Breast epithelium (tissue), 4 donors: ENCODE measurements at places on chromosomes 6 and 20. TPM values are rescaled to one million over a fixed set of nuclear protein-coding genes. Genes with fewer than 3 reads are reported as not detected.

GRCh38 chr20:4891190-4891763 is 110.0 kb downstream of the SLC23A2 start:
- no peaks in the 10 kb centered on the region for H3K4me1 ChIP-seq
- H3K27me3 ChIP-seq = no peaks in the 10 kb centered on the region
- no peak overlapping the region for H3K27ac ChIP-seq
- no peak overlapping the region for H3K4me3 ChIP-seq

The RAMACL gene
- 2.5 TPM for total RNA-seq

The TTBK1 gene
- not detected for total RNA-seq

DNA sequence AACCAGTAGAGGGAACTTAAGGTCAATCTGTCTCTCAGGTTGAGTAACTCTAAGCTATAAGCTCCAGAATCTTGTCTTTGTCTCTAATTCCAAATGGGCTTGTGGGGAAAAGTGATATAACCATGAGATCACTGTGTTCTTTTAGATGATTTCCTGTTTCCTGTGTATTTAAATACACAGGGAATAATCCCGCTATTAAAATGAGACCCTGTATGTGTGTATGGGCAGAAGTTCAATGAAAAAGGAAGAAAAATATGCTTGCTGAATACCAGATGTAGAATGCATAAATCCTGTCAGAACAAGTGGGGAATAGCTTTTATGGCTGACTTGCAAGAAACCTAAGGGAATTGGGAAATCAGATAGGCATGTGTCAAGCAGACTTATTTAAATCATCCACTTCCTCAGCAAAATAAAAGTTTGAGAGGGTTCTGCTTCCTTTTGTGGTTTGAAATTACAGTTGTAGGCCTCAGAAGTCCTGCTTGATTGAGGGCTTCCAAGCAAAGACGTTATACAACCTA is 164.7 kb upstream of the PDE7B start:
- H3K36me3 ChIP-seq = no peaks in the 10 kb centered on the region
- DNase-seq = no peak
- no peak overlapping the region for H3K4me3 ChIP-seq
- no peaks in the 10 kb centered on the region for H3K27me3 ChIP-seq
- no peaks in the 10 kb centered on the region for H3K4me1 ChIP-seq

DNA sequence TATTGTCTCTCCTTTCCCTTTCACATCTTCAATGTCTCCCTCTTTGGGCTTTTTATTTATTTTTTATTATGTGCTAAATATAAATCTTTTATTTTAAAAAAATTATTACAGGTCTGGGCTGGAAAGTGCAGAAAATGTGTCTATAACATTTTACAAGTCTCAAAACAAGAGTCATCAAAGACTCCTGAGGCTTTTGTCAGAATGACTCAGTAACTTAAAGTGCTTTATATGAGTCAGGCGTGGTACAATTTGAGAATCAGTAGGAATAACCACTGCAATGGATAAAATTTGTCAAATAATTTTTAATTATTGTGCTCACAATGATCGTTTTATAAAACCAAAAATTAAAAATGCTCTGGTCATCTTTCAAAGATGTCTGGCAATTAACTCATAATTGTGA is 193.9 kb downstream of the MMUT start:
- H3K27me3 ChIP-seq = no peaks in the 10 kb centered on the region
- no peak overlapping the region for H3K4me3 ChIP-seq
- H3K4me1 ChIP-seq = no peaks in the 10 kb centered on the region
- H3K36me3 ChIP-seq = no peaks in the 10 kb centered on the region
- H3K27ac ChIP-seq = no peak overlapping the region

- H3K36me3 ChIP-seq = no peaks in the 10 kb centered on the region
- no peak for DNase-seq
- H3K4me1 ChIP-seq = no peaks in the 10 kb centered on the region
- H3K27me3 ChIP-seq = no peaks in the 10 kb centered on the region
- H3K27ac ChIP-seq = no peak overlapping the region
Observed at GRCh38 chr6:61586934-61587537, 699.0 kb downstream of the KHDRBS2 start.

- H3K4me3 ChIP-seq = no peak overlapping the region
- no peaks in the 10 kb centered on the region for H3K36me3 ChIP-seq
- H3K4me1 ChIP-seq = no peaks in the 10 kb centered on the region
- no peaks in the 10 kb centered on the region for H3K27me3 ChIP-seq
Observed at GRCh38 chr20:36167902-36168503, 13.5 kb downstream of the EPB41L1 start.

DNA sequence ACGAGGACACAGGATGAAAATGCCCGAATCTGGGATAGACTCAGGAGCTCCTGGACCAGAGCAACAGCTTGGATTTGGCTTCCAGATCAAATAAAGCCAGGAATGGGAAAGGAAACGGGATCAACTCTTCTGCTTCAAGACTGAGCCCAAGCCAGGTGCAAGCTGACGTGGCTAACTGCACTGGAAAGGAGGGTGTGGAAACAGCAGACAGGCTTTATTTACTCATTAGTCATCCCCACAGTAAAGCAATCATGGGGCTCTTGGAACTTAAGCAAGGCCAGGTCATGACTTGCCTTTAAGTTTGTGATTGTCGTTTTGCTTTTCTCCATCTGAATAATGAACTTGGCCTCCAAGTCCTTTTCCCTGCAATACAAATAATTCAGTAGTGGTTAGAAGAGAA is 45.2 kb downstream of the KIF16B start:
- no peak overlapping the region for H3K4me3 ChIP-seq
- peak overlapping the region; percentile 22 for H3K27ac ChIP-seq
- DNase-seq = no peak
- H3K36me3 ChIP-seq = no peaks in the 10 kb centered on the region
- H3K27me3 ChIP-seq = no peaks in the 10 kb centered on the region
- no peaks in the 10 kb centered on the region for H3K4me1 ChIP-seq

DNA sequence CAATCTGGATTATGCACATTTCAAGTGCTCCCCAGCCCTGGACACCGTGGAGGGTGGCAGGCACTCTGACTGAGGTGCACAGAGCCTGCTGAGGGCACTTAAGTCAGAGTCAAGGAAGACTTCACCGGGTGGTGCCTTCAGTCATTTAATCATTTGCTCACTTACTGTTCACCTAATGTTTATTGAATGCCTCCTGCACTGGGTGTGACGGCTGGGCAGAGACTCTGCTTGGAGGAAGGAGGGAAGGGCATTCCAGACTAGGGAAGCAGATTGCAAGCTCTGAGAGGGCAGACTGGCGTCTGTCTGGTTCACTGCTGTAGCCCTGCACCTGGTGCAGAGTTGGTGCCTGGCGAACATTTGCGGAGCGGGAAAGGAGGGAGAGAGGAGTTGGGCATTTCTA is 54.2 kb upstream of the FAM83D start:
- peak overlapping the region; percentile 38 for H3K27ac ChIP-seq
- DNase-seq = no peak
- no peaks in the 10 kb centered on the region for H3K36me3 ChIP-seq
- H3K4me1 ChIP-seq = no peaks in the 10 kb centered on the region
- H3K4me3 ChIP-seq = no peak overlapping the region

DNA sequence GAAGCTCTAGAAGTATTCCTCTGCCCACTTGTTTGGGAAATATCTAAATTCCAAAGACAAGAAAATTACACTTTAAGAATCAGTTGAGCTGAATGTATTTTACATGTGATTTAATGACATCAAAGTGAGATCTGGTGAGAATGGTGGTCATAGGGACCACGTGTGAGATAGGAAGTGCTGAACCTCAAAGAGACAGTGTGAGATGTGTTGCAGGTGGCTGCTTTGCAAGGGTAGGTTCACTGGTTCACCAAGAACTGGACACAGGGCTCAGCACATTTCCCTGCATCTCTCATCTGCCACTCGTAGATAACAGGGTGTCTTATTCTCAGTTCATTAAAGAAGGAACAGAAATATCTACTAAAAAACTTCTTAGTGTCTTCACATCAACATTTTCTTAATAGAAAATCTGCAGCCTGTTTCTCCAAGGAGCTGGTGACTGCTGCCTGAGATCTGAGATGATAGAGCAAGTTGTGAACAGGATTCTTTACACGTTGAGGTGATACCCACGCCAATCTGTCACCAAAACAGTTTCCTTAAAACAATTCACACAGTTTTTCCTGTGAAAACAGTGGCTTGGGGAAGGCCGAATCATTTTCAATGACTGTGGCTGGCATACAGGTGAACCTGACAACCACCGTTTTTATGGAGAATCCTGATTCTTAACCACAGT is 7.2 kb downstream of the CCR6 start:
- no peak overlapping the region for H3K27ac ChIP-seq
- H3K27me3 ChIP-seq = no peaks in the 10 kb centered on the region
- no peaks in the 10 kb centered on the region for H3K4me1 ChIP-seq
- H3K4me3 ChIP-seq = no peak overlapping the region

DNA sequence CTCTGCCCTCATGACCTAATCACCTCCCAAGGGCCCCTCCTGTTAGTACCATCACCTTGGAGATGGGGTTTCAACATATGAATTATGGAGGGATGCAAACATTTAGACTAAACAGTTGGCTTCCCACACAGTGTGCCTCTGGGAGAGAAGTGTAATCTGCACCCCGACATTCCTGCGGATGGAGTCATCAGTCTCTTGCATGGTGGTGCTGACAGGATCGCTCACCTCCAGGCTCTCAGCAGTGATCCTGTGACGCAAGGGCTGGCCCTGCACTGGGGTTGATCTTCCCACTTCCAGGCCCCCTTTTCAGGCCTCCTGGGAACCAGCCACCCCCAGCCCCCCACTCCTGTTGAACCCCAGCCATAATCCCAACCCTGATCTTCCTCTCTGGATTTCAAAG is 16.0 kb upstream of the PI16 start:
- no peak overlapping the region for H3K4me3 ChIP-seq
- H3K27me3 ChIP-seq = no peaks in the 10 kb centered on the region
- H3K27ac ChIP-seq = no peak overlapping the region
- no peaks in the 10 kb centered on the region for H3K4me1 ChIP-seq

DNA sequence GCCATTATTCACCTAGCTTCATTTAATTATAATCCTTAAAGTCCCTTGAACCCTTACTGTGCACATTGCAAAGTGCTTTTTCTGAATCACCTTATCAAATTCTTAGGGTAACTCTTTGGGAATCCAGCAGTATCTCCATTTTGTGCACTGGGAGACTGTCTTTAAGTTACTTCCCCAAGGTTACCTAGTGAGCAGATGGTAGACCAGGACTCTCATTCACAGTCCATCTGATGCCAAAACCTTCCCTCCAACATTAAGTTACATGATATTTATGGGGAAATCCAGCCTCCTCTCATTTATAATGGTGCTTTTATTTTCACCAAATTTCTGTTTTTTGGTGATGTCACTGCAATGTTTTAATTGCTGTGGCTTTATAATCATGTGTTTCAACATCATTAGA is 75.7 kb downstream of the NCOA7 start:
- H3K4me1 ChIP-seq = peaks cover 3% of the 10 kb centered on the region
- H3K4me3 ChIP-seq = no peak overlapping the region
- H3K27ac ChIP-seq = no peak overlapping the region
- no peak for DNase-seq
- H3K36me3 ChIP-seq = no peaks in the 10 kb centered on the region
- H3K27me3 ChIP-seq = no peaks in the 10 kb centered on the region

The RUNX2 gene
- total RNA-seq = 7.3 TPM

GRCh38 chr6:154632119-154632518 is 101.1 kb upstream of the SCAF8 start:
- no peaks in the 10 kb centered on the region for H3K4me1 ChIP-seq
- H3K36me3 ChIP-seq = no peaks in the 10 kb centered on the region
- no peaks in the 10 kb centered on the region for H3K27me3 ChIP-seq
- no peak overlapping the region for H3K4me3 ChIP-seq

DNA sequence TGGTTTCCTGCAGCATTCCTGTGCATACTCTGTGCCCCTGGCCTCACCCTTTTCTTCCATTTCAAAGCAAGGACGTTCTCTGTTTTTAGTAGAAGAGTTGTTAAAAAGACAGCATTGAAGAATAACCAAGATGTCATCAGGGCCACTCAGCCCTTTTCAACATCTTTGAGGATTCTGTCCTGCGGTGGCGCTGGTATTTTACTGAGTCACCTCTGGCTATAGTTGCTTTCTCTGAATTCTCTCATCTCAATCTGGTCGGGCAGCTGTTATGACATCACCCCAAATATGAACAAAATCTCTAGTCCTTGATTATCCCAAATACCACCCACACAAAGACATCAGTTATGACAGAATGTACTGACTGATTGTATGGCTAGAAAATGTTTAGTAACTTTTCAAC is 204.2 kb downstream of the GRIK2 start:
- no peaks in the 10 kb centered on the region for H3K27me3 ChIP-seq
- H3K36me3 ChIP-seq = no peaks in the 10 kb centered on the region
- no peaks in the 10 kb centered on the region for H3K4me1 ChIP-seq
- H3K27ac ChIP-seq = no peak overlapping the region
- no peak for DNase-seq

DNA sequence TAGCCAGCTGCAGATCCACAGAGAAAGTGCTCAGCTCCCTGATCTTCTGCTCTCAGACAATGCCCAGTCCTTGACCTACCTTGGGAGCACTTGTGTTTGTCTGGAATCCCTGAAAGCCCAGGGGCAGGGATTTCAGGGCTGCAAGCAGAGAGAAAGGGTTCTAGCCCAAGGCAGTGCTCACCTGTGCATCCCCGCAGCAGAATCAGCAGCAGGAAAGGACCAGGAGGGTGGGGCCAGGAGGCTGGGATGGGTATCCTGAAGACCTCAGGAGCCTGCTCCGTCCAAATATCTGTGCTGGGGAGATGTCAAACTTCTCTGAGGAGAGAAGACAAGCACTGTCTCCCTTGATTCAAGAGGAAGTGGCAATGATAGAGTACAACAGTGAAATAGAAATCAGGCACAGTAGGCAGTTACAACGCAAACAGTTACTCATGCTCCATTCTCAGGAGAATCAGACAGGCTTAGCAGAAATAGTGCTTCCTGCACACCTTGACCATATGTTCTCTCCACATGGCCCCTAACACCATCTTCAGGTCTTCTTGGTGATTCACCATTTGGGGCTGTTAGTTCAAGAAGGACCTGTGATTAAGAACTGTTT is 28.7 kb upstream of the SIRPG start:
- H3K4me1 ChIP-seq = no peaks in the 10 kb centered on the region
- no peaks in the 10 kb centered on the region for H3K27me3 ChIP-seq
- DNase-seq = no peak
- no peak overlapping the region for H3K27ac ChIP-seq

The TTPAL gene
- 13.5 TPM for total RNA-seq

DNA sequence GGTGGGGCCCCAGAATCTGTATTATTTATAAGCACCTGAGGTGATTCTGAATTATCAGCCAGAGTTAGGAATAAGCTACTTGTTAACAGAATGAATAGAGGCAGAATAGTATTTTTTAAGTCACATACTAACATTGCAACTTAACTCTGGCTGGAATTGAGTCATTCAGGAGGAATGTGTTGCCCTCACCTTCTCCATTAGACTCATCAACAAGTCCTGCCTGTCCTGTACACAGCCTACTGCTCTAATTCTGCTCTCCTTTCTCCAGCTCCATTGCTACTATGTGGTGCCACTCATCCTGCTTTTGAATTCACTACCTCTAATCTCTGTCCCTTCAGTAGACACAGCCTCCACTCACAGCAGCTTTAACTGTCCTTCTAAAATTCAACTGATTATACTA is 669.4 kb downstream of the DHX35 start:
- H3K27ac ChIP-seq = no peak overlapping the region
- no peaks in the 10 kb centered on the region for H3K27me3 ChIP-seq
- no peaks in the 10 kb centered on the region for H3K36me3 ChIP-seq
- no peak overlapping the region for H3K4me3 ChIP-seq
- H3K4me1 ChIP-seq = no peaks in the 10 kb centered on the region

The GINS1 gene
- 0.73 TPM for total RNA-seq
